Esophagus muscularis mucosa (tissue), 4 donors: ENCODE measurements at places on chromosomes 3 and 15. TPM values are rescaled to one million over a fixed set of nuclear protein-coding genes. Genes with fewer than 3 reads are reported as not detected.

Gene BFSP2
- not detected for total RNA-seq

Gene ARL6IP5
- 104 TPM for total RNA-seq

DNA sequence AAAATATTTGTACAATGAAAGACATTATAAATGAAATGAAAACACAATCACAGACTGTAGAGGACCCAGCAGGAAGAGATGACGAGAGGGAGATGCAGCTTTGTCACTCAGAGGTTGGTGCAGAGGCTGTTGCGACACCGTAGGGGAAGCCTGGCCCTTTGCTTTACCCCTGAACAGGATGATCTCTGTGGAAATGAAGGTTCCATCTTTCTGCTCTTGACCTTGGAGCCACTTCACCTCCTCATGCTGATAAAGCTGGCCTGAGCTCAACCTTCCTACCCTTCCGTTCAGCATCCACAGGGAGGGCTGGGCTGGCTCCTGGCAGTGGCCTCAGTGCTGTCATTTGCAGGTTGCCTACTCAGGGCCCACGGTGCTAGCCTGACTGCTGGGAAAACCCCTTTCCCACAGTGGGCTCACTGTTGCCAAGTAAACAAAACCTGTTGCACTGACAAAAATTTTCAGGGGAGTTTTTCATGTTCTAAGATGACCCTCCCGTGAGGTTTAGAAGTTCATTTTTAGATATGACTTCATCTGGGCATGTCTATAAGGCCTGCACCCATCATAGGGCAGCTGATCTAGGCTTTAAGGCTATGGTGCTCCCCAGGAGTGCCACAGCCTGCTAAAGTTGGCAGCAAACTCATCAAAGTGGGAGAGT is 3.0 kb upstream of the CD80 start:
- peaks cover 5% of the 10 kb centered on the region for H3K4me1 ChIP-seq
- no peak overlapping the region for H3K4me3 ChIP-seq
- no peak for DNase-seq
- H3K36me3 ChIP-seq = no peaks in the 10 kb centered on the region
- no peak overlapping the region for H3K27ac ChIP-seq

DNA sequence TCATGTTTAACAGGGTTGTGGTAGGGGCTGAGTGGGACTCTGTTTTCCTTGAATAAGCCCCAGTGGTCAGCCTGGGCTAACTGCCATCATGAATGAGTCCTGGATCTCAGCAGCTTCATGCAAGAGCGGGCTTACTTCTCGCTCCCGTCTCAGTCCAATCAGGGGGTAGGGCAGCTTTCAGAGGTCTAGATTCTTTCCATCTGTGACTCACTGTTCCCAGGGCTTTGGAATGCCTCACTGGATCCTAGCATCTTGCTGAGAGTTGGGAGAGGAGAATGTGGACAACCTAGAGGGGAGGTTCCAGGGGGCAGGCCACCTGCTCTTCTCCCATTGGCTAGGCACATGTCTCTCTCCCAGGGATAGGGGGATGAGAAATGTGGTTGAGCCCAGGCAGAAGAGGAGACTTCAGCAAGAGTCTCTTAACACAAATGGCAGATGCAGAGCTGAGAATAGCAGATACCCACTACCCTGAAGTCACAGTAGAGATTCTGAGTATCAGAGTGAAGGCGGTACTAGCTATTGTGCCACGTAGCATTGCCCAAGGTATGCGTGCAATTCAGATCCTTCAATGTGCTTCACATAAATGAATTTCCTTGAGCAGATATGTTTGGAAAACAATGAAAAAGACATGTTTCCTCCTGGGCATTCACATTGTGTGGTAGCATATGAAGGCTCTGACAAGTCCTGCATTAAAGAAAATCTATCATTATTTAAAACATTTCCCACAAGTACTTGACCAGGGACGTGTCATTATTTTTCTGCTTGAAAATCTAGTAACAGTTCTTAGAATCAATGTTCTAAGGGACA is 257.7 kb upstream of the PROK2 start:
- no peak overlapping the region for H3K27ac ChIP-seq
- H3K27me3 ChIP-seq = no peaks in the 10 kb centered on the region
- no peaks in the 10 kb centered on the region for H3K36me3 ChIP-seq
- H3K4me1 ChIP-seq = peaks cover 5% of the 10 kb centered on the region
- no peak for DNase-seq
- no peak overlapping the region for H3K4me3 ChIP-seq

DNA sequence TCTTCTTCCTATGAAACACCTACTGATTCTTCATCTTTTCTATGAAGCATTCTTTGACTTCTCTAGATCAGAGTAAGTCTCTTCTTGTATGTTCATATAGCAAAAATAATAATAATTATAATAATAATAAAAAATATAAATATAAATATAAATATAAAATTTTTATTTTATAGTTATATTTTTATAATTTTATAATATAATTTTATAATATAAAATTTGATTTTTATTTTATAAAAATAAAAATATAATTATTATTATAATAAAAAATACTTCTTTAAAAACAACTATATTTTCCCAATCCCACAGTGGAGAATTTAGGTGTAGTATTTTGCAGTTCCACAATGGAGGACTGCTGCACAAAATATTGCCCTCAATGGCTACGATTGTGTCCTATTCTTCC is 34.3 kb downstream of the DUT start:
- H3K4me1 ChIP-seq = no peaks in the 10 kb centered on the region
- no peak for DNase-seq
- H3K4me3 ChIP-seq = no peak overlapping the region
- H3K36me3 ChIP-seq = no peaks in the 10 kb centered on the region
- no peak overlapping the region for H3K27ac ChIP-seq

DNA sequence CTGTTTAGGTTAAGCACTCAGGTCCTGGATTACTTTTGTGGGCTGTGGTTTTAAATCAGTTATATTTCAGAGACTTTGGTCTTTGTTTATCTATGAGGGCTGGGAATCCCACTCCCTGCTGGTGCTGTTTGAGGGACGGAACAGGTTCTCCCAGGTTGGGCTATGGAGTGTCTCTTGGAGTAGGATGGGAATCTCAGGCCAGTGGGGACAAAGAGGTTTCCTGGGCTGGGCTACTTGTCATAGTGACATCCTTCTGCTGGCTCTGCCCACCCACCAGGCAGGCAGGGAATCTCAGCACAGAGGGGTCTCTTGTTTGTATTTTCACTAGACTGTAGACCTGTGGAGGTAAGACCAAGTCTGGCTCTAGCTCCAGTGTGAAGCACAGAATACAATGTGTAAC is 47.2 kb upstream of the UBE3A start:
- H3K4me1 ChIP-seq = peaks cover 9% of the 10 kb centered on the region
- no peaks in the 10 kb centered on the region for H3K27me3 ChIP-seq
- DNase-seq = no peak
- no peaks in the 10 kb centered on the region for H3K36me3 ChIP-seq
